ENCODE measurements at places on chromosomes 12 and 14.

- no peak overlapping the region for H3K4me3 ChIP-seq
- H3K36me3 ChIP-seq: no peaks in the 10 kb centered on the region
- H3K27me3 ChIP-seq: no peaks in the 10 kb centered on the region
- peaks cover 6% of the 10 kb centered on the region for H3K4me1 ChIP-seq
- no peak for DNase-seq
These were observed 152.8 kb upstream of the MAX start for GRCh38 chr14:65255029-65255545.

DNA sequence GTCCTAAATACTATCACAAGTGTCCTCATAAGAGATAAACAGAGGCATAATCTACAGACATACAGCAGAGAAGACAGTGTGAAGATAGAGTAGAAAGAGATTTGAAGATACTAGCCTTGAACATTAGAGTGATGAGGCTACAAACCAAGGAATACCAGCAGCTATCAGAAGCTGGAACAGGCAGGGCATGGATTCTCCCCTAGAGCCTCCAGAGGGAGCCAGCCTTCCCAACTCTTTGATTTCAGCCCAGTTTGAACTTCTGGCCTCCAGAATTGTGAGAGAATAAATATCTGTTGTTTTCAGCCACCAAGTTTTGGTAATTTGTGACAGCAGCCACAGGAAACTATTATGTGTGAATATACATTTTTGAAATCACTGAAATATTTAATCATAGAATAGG is 47.2 kb downstream of the CCDC91 start:
- no peak overlapping the region for H3K27ac ChIP-seq
- H3K4me3 ChIP-seq: no peak overlapping the region
- H3K4me1 ChIP-seq: no peaks in the 10 kb centered on the region
- no peaks in the 10 kb centered on the region for H3K27me3 ChIP-seq
- no peaks in the 10 kb centered on the region for H3K36me3 ChIP-seq

- no peaks in the 10 kb centered on the region for H3K27me3 ChIP-seq
- no peaks in the 10 kb centered on the region for H3K36me3 ChIP-seq
- H3K4me3 ChIP-seq: no peak overlapping the region
- no peaks in the 10 kb centered on the region for H3K4me1 ChIP-seq
- no peak for DNase-seq
- H3K27ac ChIP-seq: no peak overlapping the region
These were observed 267.1 kb downstream of the LRFN5 start for GRCh38 chr14:41873686-41874317.

GRCh38 chr14:91523972-91524371 is 13.9 kb upstream of the PPP4R3A start:
- no peaks in the 10 kb centered on the region for H3K4me1 ChIP-seq
- no peak overlapping the region for H3K27ac ChIP-seq
- no peaks in the 10 kb centered on the region for H3K27me3 ChIP-seq
- H3K4me3 ChIP-seq: no peak overlapping the region

GRCh38 chr12:50082644-50083043 is 2.5 kb upstream of the SMARCD1 start:
- H3K27me3 ChIP-seq: peaks cover 1% of the 10 kb centered on the region
- no peak for DNase-seq
- H3K27ac ChIP-seq: no peak overlapping the region
- H3K4me3 ChIP-seq: no peak overlapping the region

- H3K36me3 ChIP-seq: peaks cover 20% of the 10 kb centered on the region
- H3K4me1 ChIP-seq: no peaks in the 10 kb centered on the region
- H3K4me3 ChIP-seq: no peak overlapping the region
- no peak for DNase-seq
- no peaks in the 10 kb centered on the region for H3K27me3 ChIP-seq
These were observed 71.7 kb downstream of the TESC start for GRCh38 chr12:117027251-117028086.

- H3K4me3 ChIP-seq: peak overlapping the region; percentile 35
- H3K36me3 ChIP-seq: no peaks in the 10 kb centered on the region
- peaks cover 5% of the 10 kb centered on the region for H3K4me1 ChIP-seq
- no peak for DNase-seq
- no peak overlapping the region for H3K27ac ChIP-seq
These were observed 16.2 kb downstream of the ZDHHC22 start for GRCh38 chr14:77125281-77125801.

DNA sequence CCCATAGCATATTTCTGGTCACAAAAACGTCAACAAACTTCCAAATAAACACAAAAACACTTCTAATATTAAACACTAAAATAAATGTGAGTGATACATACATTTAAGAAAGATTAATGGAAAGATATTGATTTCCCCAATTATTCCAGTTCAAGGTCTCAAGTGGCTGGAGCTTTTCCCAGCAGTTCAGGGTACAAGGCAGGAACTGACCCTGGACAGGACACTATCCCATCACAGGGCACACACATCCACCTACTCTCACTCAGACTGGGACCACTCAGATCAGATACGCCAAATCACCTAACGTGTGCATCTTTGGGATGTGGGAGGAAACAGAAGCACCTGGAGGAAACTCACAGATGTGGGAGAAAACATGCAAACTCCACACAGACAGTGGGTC is 50.4 kb downstream of the GCH1 start:
- H3K4me1 ChIP-seq: no peaks in the 10 kb centered on the region
- H3K36me3 ChIP-seq: no peaks in the 10 kb centered on the region
- no peak overlapping the region for H3K27ac ChIP-seq
- no peak overlapping the region for H3K4me3 ChIP-seq

- no peaks in the 10 kb centered on the region for H3K27me3 ChIP-seq
- no peaks in the 10 kb centered on the region for H3K36me3 ChIP-seq
- H3K4me3 ChIP-seq: no peak overlapping the region
- no peak for DNase-seq
- 0 out of 2 replicates have a peak, but pooled peaks cover 2% of the 10 kb centered on the region for H3K4me1 ChIP-seq
These were observed 109.1 kb downstream of the DYRK2 start for GRCh38 chr12:67757651-67758050.

GRCh38 chr12:42298887-42299286 is 27.0 kb downstream of the ZCRB1 start:
- H3K4me3 ChIP-seq: no peak overlapping the region
- no peaks in the 10 kb centered on the region for H3K4me1 ChIP-seq
- no peak for DNase-seq

- no peaks in the 10 kb centered on the region for H3K36me3 ChIP-seq
- H3K4me3 ChIP-seq: no peak overlapping the region
- H3K27ac ChIP-seq: no peak overlapping the region
- peaks cover 2% of the 10 kb centered on the region for H3K4me1 ChIP-seq
- H3K27me3 ChIP-seq: no peaks in the 10 kb centered on the region
These were observed 305.6 kb downstream of the RAD51B start for GRCh38 chr14:68124979-68125731.

- no peak for DNase-seq
- H3K36me3 ChIP-seq: no peaks in the 10 kb centered on the region
- H3K4me1 ChIP-seq: no peaks in the 10 kb centered on the region
- H3K27ac ChIP-seq: no peak overlapping the region
These were observed 48.7 kb downstream of the DLK1 start for GRCh38 chr14:100775351-100775830.

GRCh38 chr14:46661728-46662127 is 10.1 kb upstream of the RPL10L start:
- no peak overlapping the region for H3K27ac ChIP-seq
- peak; percentile 16 for DNase-seq
- no peaks in the 10 kb centered on the region for H3K4me1 ChIP-seq
- H3K27me3 ChIP-seq: no peaks in the 10 kb centered on the region
- no peak overlapping the region for H3K4me3 ChIP-seq

GRCh38 chr14:54809767-54810166 is 92.9 kb downstream of the GCH1 start:
- no peaks in the 10 kb centered on the region for H3K36me3 ChIP-seq
- peaks cover 6% of the 10 kb centered on the region for H3K4me1 ChIP-seq
- no peak for DNase-seq
- no peak overlapping the region for H3K4me3 ChIP-seq
- no peak overlapping the region for H3K27ac ChIP-seq

- H3K27me3 ChIP-seq: no peaks in the 10 kb centered on the region
- no peaks in the 10 kb centered on the region for H3K4me1 ChIP-seq
- no peak overlapping the region for H3K4me3 ChIP-seq
These were observed 14.6 kb downstream of the ATXN7L3B start for GRCh38 chr12:74552201-74552600.

DNA sequence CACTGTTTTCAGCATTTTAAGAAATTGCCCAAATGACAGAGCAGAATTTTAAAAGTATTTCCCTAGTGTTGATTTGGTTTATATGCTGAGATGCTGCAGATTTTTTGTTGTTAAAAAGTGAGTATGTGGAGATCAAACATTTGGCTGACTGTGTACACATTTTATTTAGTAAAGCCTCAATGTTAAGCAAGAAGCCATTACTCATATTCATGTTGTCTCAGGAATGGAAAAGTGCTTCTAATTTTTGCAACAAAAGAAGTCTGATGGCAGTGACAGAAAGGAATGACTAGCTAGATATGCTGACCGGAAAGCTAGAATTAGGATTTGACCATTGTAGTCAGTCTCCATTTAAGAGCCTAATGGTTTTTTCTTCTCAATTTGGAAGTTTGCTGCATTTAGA is 22.5 kb downstream of the SLC38A6 start:
- no peak for DNase-seq
- H3K4me3 ChIP-seq: no peak overlapping the region
- no peaks in the 10 kb centered on the region for H3K27me3 ChIP-seq
- no peak overlapping the region for H3K27ac ChIP-seq
- H3K36me3 ChIP-seq: no peaks in the 10 kb centered on the region
- H3K4me1 ChIP-seq: no peaks in the 10 kb centered on the region

GRCh38 chr14:39107591-39107996 is 4.6 kb upstream of the SEC23A start:
- H3K27me3 ChIP-seq: no peaks in the 10 kb centered on the region
- no peaks in the 10 kb centered on the region for H3K4me1 ChIP-seq
- H3K27ac ChIP-seq: no peak overlapping the region
- DNase-seq: no peak

DNA sequence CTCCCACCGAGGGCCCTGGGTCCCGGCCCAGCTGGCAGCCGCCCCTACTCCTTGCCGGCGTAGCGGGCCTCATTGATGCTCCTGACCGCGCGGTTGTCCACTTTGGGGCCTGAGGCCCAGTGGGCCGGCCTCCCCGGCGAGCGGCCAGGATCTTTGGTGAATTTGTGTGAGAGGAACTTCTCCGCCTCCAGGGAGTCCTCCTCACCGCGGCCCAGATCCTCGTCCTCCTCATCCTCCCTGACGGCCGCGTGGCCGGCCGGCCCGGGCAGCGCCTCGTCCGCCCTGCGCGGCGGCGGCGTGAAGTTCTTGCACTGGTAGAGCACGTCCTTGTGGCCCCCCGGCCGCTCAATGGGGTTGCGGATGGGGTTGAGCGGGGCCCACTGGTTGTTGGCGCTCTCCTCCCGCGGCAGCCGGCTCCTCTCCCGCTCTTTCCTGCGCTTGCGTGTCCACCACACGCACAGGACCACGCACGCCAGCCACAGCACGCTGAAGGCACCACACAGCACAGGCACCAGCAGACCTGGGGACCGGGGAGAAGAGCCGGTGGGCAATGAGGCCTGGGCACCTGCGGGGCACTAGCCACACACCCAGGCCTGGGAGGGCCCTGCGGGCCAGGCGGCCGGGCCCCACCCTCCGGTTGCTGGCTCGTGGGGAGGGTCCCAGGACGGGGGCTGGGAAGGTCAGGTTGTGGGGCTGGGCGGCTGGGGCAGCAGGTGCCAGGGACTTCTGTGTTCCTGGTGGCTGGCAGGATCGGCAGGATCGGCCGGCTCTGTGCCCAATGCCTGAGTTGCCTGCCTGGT is 25.7 kb downstream of the JAG2 start:
- no peaks in the 10 kb centered on the region for H3K27me3 ChIP-seq
- H3K27ac ChIP-seq: no peak overlapping the region
- H3K36me3 ChIP-seq: no peaks in the 10 kb centered on the region
- no peak for DNase-seq
- H3K4me1 ChIP-seq: no peaks in the 10 kb centered on the region

GRCh38 chr14:84129007-84129406 is 1400.9 kb upstream of the FLRT2 start:
- no peak for DNase-seq
- H3K27ac ChIP-seq: no peak overlapping the region
- H3K4me1 ChIP-seq: no peaks in the 10 kb centered on the region
- H3K4me3 ChIP-seq: no peak overlapping the region
- no peaks in the 10 kb centered on the region for H3K36me3 ChIP-seq

- no peaks in the 10 kb centered on the region for H3K36me3 ChIP-seq
- no peak overlapping the region for H3K27ac ChIP-seq
- no peak overlapping the region for H3K4me3 ChIP-seq
- no peak for DNase-seq
- no peaks in the 10 kb centered on the region for H3K4me1 ChIP-seq
These were observed 515.7 kb downstream of the VRK1 start for GRCh38 chr14:97312910-97313309.

GRCh38 chr14:87321548-87321947 is 671.4 kb downstream of the GALC start:
- H3K27ac ChIP-seq: no peak overlapping the region
- no peaks in the 10 kb centered on the region for H3K4me1 ChIP-seq
- no peaks in the 10 kb centered on the region for H3K36me3 ChIP-seq
- H3K27me3 ChIP-seq: no peaks in the 10 kb centered on the region

DNA sequence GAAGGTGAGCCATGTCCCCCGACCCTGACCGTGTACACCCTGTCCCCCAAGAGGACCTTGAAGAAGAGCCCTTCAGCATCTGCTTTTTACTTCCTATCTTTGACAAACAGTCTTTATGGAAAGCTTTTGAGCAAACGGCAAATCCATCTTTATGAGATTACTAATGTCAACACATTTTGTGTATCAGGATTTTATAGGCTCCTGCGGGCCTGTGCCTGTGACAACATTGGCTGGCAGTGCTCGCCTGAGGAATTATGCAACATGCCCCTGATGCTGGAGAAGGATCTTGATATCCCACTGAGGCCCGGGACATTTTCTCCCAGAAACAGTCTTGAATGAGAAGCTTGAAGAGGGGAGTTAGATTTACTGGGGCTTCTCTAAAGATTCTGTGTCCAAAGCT is 416.5 kb downstream of the NRXN3 start:
- no peak overlapping the region for H3K4me3 ChIP-seq

DNA sequence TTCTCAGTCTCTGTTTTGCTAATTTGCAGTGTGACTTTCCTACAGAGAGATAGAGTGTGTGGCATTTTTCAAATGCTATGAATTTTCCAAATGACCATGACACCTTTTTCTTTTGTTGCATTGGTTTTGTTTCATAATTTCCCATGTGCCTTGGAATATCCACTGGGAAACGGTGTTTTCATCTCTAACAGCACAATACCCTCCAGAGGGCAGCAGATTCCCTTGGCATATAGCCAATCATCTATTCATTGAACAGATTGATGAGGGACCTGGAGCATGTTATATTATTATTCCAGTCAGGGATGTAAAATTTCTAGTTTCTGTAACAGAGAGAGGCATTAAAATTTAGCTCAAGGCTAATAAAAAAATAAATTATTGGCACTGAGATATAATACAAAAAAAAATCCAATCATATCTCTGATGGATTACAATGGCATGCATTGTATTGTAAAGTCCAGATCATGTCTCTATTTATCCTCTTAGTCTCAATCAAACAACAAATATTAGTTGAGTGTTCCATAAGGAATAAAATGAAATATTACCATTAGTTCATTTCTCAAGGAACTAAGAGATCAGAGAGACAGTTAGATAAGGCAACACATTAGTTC is 29.6 kb upstream of the NTN4 start:
- no peak overlapping the region for H3K27ac ChIP-seq
- no peaks in the 10 kb centered on the region for H3K27me3 ChIP-seq
- H3K36me3 ChIP-seq: no peaks in the 10 kb centered on the region
- no peak for DNase-seq
- H3K4me3 ChIP-seq: no peak overlapping the region
